ENCODE measurements at places on chromosomes 5 and 9.

GRCh38 chr9:137269231-137269772, 8.2 kb upstream of the TOR4A start:
- no peak for DNase-seq

DNA sequence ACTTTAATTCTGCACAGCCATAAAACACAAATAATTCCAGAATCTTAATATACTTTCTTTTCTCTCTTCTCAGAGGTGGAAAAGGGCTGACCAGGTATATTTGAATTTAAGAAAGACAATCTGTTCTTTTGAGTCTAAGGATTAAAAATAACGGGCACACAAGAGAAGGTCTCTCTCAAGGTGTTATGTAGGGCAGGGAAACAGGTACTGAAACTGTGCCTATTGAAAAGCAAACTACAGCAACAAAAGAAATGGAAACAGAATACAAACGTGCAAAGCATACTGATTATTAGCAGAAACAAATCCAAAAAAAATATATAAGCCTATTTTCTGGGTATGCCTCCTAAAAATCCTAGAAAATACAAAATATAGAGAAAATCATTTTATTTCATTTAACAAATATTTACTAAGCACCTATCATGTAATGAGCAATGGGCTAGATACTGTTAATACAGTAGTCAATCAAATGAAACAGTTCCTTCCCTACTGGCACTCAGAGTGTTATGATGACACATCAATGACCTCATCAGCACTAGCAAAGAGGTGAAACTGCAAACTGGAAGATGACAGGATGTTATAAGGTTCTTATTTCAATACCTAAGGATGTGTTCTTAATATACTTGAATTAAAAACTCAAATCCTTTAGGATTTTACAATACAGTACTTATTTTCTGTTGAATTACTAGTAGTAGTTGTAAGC, 87.7 kb downstream of the AUH start:
- DNase-seq: no peak

DNA sequence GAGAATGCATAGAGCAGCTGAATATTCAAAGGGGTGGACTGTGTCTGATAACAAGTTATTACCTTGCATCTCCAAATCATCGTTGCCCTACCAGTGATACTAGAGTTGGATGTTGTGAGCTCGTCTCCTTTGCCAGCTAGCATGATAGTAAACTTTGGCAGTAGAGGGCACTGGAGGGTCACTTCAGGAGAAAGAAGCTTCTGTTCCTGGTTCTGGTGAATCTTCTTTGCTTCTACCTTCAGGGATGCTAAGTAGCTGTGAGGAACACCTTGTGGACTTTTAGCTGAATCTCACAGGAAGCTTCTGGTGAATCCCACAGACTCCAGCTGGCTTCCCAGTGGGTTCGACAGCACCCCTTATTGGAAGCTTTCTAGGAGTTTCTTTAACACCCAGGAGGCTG, 626.6 kb upstream of the SGCD start:
- DNase-seq: no peak

GRCh38 chr9:38318759-38319495, 73.6 kb upstream of the ALDH1B1 start:
- DNase-seq: no peak

DNA sequence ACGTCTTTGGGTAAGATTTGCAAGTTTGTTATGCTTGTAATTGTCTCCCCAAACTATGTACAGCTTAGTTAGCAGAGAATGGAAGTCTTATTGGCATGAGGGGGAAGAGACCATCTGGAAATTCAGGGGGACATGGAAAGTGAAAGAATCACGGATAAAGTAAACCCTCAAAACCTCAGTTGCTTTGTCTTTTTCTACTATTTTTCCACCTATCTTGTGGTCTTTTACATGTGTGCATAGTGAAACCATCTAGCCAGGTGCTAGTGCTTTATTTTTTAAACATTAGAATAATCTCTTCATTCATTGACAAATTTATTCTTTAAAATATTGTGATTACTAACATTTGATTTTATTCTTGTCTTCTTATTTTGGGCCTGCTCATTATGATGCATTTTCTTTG, 441.1 kb upstream of the RORB start:
- DNase-seq: no peak

DNA sequence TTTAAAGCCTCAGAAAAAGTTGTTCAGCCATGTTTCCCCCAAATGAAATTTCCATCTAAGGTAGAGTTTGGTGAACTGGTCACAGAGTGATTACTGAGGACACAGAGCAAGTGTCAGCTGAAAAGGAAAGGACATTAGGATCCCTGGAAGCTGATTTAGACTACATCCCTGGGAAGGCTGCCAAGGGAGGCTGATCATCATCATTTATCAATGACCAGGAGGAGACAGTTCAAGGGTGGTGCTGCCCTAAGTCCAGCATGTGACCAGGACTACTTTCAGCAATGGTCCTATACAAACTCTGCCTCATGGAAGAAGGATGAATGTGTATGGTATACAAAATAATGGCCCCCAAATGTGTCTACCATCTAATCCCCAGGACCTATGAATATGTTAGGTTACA, 120.6 kb downstream of the PIK3R1 start:
- no peak for DNase-seq

DNA sequence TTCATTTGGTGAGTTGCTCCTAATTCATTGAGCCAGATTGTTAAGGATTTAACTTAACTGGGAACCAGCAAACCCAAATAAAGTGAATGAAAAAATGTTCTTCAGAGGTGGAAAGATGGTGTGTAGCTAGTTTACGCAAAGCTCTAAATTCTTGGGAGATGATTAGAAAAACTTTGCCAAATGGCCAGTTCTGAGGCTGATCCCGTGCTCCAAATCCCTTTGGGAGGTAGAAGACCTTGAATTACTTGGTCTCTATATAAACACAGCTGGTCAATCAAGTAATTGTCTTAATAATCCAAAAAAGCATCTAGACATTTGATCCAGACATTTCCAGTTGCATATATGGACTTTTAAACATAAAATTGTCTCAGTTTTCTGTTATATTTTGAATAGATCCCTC, 11.4 kb downstream of the ACTL7B start:
- DNase-seq: no peak

DNA sequence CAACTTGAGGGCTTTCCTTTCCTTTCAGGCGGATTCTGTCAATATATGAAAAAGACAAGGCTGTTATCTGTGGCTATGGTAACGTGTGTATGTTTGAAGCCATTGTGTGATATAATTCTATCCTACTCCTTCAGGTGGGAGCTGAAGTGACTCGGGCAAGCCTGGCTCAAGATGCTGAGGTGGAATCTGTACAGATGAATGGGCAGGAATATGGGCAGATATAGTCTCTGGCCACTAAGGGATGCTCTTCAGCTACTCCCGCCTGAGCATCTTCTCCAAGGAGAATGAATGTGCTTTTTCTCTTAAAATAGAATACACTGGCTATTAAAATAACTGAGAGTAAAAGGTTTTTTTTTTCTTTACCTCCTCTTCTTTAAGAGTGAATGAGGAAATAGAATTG, 244.8 kb downstream of the ADGRV1 start:
- no peak for DNase-seq

DNA sequence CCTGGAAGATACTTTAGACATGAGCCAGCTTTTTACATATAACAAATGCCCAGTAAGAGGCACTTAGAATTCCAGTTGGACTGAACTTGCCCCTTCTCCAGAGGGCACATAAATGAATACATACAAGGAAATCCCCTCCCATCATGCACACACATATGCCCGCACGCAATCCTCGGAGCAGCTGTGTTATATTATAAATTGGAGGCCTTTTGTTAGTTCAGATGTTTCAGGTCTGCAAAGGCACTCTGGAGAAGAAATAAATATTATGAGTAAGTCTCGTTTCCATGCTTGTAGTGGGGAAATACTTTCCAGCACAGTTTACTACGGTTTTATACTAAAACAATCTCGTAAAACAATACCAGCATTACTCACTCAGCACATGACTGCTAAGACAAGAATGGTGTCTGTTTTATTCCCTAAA, 17.6 kb upstream of the MUSK start:
- DNase-seq: no peak

DNA sequence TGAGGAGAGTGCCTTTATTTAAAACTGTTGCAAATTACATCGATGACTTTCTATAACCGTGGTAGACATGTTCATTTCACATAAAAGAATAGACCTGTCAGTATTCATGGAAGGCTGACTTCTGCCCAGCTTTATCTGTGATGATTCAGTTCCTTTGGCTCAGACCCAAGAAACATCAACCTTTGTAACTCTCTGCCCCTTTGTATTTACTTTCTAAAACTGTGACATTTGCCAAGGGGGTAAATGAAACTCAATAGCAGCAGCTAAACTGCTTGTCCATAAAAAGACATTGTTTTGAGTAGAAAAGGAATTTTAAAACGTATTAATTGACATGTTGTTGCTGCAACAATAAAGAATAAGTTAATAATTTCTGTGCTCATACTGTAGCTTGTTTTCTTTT, 137.8 kb upstream of the ANKH start:
- DNase-seq: no peak

DNA sequence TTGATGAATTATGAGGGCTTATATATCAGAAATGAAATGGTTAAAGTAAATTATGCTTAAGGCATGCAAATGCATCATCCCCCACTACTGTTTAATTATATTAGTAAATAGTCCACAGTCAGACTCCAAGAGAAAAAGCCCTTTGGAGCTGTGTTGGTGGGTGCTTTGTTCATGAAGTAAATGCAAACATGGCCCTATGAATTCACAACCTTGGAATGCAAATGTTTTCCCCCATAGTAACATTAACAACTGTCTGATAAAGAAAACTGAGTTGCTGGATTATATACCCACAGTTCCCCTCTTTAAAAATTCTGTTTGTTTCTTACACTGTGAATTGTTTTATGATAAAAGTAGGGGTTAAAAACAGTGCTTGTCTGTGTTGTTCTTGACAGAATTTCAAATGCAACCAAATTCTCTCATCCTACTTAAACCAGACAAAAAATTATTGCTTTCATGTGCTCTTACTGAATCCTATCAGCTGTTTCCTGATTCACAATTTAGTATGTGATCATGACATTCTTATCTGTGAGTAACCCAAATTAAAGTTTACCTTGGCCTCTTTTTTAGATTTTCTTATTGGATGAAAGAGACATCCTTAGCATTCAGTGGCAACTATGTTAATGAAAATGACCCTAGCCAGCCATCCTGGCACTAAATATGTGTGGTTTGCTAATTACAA, 48.5 kb upstream of the SNCAIP start:
- DNase-seq: no peak
